ENCODE measurements at places on chromosomes 11 and 22.
A peak's percentile ranks its signal among the peaks of the same experiment; 100 is the strongest.

- DNase-seq: no peak
These were observed 10.3 kb downstream of the PARVG start for GRCh38 chr22:44191036-44191454.

DNA sequence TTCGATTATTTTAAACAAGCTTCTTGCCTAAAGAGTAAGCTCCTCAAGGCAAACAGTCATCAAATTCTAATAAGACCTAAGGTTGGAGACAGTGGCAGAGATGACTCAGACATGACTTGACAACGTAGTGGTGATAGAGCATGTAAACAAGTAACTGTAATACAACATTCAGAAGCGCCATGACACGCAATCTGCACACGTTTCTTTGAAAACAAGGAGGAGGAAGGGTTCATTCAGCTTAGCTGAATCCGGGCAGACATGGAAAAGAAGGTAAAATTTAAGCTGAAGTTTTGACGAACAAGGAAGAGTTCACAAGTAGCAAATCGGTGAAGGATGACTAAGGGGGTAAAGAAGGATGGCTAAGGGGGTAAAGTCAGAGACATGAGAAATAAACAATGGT is 152.4 kb upstream of the ZC3H12C start:
- DNase-seq: no peak

- no peak for DNase-seq
These were observed 633.7 kb downstream of the TBC1D22A start for GRCh38 chr22:47396105-47396504.

DNA sequence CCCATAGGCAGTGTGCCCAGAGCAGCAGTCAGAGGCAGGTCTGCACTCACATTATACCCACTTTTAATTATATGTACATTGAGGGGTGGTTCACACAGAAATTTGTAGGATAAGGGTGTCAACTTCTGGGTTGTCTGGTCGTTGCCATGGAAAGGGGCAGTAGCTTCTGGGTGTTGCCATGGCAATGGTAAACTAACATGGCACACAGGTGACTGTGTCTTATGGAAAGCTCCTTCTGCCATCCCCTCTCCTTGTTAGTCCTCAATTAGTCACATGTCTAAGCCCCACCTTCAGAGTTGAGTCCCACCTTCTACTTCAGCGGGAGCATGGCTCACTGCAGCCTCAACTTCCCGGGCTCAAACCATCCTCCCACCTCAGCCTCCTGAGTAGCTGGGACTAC is 56.3 kb upstream of the ATXN10 start:
- DNase-seq: no peak

GRCh38 chr11:72079819-72080325 is 470 bp downstream of the NUMA1 start:
- no peak for DNase-seq

DNA sequence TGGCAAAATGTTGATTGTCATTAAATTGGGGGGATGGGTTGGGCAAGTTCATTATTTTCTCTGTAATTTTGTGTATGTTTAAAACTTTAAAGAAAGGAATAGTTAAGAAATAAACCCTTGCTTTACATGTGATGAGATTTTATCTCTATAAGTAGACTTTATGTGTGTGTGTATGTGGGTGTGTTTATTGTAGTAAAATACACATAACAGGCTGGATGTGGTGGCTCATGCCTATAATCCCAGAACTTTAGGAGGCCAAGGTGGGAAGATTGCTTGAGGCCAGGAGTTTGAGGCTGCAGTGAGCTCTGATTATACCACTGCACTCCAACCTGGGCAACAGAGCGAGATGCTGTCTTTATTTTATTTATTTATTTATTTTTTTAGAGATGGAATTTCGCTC is 83.2 kb downstream of the KIAA1671 start:
- no peak for DNase-seq

DNA sequence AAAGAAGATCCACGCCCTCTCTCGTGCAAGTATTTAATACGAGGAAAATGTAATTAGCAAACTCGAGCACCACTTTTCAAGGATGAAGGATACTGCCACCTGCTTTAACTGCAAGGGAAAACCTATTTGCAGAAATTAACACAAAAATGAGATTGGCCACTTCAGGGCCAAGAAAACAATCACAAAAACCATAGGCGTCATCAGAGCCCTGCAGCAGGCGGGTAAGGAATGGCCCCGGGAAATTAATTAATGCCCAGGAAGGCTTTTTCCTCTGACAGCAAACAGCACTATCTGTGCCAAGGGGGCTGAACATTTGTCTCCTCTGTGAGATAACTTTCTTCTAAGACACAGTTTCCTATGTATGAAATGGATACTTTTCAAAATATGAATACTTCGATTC is 255.7 kb downstream of the CTTN start:
- DNase-seq: no peak

- no peak for DNase-seq
These were observed 134.2 kb downstream of the RBFOX2 start for GRCh38 chr22:35894464-35894878.

GRCh38 chr22:31943978-31944699 is at the start of gene YWHAH:
Gene YWHAH, plus strand, starts transcription at chr22:31944535. Its CDS starts 199 bp downstream, at chr22:31944734.
- peak; percentile 92 for DNase-seq

DNA sequence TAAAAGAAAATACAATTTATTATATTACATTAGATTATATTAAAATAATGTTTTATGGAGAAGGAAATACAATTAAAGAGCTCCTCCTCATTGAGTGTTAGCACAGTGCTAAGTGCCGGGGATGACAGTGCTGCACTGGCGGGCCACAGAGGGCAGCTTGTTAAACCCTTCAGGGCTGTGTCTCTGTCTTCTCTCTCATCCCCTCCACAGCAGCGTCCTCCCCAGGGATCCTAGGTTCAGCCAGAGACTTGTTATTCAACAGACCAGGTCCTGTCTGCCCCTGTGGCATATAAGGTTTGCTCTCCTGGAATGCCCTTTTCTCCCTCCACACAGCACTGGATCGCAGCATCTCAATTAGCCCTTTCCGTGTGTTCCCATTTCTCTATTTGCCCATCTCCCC is 14.2 kb downstream of the THYN1 start:
- no peak for DNase-seq

GRCh38 chr11:120055646-120056045 is 82.3 kb downstream of the TRIM29 start:
- DNase-seq: no peak

- no peak for DNase-seq
These were observed 1.5 kb downstream of the ZNRF3 start for GRCh38 chr22:28884747-28885350.

DNA sequence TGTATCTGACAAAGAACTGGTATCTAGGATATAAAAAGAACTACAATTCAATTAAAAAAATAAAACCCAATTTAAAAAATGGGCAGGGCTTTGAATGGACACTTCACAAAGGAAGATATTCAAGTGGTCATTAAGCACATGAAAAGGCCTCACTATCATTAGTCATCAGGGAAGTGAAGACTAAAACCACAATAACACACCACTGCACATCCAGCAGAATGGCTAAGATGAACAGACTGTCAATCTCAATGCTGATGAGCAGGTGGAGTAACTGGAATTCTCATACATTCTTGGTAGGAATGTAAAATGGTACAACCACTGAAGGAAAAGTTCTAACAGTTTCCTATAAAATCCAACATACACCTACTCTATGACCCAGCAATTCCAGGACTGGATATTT is 8.9 kb downstream of the HPS4 start:
- no peak for DNase-seq

DNA sequence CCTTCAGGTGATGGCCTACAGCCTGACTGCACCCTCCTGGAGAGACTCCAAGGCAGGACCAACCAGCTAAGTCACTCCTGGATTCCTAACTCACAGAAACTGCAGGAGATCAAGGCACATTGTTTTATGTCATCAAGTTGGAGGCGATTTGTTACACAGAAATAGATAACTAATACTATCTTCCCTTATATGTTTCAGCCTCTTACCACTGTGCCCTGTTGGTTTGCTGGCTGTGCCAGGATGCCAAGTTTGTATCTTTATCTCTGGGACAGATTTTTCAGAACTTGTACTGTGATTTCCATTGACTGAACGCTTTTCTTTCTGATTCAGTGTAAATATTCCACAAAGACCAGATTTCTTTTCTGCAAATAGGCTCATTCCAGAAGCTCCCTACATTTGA is 76.2 kb upstream of the OPCML start:
- no peak for DNase-seq

- no peak for DNase-seq
These were observed 946.0 kb downstream of the FAM181B start for GRCh38 chr11:81787584-81788049.

DNA sequence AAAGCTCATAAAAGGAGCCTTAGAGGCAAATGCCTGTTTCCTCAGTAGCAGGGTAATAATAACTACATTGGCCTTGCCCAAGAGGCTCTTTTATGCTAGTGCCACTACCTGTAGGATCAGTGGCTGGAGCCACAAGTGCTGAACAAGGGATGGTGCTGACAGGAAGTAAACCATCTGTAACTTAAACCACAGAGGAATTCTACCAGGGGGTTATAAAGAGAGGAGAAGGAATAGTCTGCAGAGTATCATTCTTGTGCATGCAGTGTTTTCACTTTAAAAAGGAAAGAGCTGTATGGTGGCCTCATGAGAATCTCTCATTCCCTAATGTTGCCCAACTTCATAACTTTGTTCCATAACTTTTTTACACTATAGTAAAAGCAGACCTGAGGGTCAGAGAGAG is 168.1 kb downstream of the DBX1 start:
- no peak for DNase-seq

- no peak for DNase-seq
These were observed 27.1 kb downstream of the NECTIN1 start for GRCh38 chr11:119701591-119702549.

DNA sequence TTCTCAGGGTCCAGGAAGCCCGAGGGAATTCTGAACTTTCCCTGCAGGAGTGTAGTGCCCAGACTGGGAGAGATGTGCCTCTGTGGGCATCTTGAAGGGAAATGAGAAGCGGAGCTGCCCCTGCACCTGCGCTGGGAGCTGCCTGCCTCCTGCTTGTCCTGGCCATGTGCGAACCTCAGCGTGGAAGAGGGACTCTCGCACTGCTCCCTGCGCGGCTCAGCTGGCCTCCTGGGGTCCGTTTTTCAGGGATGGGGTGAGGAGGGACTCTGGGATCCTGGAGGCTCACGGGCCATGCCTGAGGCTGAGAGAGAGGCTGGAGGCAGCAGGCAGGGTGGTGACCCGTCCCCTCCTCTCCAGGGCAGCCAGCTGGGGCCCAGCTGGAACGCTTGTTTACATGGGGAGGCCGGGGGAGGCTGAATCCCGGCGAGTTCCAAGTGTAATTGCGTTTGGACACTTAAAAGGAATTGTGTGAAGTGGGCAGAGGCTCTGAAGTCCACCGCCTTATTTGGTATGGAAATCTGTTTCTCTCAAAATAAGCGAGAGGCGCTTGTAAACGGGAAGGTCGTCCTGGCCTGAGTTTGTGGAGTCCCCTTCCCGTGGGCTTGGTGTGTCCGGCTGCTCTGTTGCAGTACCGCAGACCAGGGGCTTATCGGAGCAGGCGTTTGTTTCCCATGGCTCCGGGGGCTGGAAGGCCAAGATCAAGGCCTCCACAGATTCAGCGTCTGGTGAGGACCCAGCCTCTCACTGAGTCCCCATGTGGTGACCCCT is 1.2 kb upstream of the MRGPRF start:
- DNase-seq: no peak

DNA sequence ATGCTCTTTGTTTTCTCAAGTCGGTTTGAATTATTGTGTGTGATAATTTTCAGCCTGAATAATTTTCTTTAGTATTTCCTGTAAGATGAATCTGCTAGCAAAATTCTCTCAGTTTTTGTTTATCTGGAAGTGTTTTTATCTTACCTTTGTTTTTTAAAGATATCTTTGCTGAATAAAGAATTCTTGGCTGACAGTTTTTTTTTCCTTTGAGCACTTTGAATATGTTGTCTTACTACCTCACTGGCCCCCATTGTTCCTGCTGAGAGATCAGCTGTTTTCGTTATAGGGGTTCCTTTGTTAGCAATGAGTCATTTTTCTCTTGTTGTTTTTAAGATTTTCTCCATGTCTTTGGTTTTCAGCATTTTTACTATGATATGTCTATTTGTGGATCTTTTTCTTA is 63.0 kb downstream of the HORMAD2 start:
- DNase-seq: no peak

- no peak for DNase-seq
These were observed 16.0 kb downstream of the OOSP3 start for GRCh38 chr11:59894616-59895015.

- DNase-seq: no peak
These were observed 7.0 kb downstream of the RIN1 start for GRCh38 chr11:66329165-66329673.

DNA sequence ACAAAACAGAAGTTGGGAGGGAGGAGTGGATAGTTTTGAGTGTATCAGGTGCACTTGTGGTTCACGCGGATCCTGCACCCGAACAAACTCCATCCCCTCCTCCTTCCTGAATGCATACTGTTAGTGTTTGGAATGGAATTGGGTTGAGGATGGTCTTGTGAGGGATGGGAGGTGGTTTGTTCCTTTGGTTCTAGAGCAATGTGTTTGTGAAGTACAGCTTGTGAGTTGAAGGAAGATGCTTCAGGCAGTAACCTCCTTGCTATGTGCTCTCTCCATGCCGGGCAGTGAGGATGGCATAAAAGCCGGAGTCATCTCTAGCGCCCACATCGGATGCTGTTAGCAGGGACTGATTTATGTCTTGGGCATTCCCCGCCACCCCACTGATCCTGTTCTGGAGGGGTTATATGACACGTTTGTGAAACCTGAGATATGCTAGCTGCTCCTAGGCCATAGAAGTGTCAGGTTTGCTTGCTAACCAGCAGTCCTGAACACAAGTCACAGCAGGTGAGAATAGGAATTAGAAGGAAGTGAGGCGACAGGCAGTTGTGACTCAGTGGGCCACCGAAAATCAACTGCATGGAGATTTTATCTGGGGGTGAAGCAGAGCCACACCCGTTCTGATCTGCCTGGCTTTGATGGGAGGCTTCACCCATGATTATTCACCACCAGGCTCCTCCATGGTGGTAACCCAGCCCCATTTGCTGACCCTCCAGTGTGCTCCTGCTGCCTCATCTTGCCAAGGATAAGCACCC is 2.2 kb downstream of the BCR start:
- peak; percentile 85 for DNase-seq

- DNase-seq: no peak
These were observed 61.3 kb downstream of the MN1 start for GRCh38 chr22:27740202-27740748.

GRCh38 chr22:49934160-49934890 is 15.9 kb downstream of the CRELD2 start:
- no peak for DNase-seq

DNA sequence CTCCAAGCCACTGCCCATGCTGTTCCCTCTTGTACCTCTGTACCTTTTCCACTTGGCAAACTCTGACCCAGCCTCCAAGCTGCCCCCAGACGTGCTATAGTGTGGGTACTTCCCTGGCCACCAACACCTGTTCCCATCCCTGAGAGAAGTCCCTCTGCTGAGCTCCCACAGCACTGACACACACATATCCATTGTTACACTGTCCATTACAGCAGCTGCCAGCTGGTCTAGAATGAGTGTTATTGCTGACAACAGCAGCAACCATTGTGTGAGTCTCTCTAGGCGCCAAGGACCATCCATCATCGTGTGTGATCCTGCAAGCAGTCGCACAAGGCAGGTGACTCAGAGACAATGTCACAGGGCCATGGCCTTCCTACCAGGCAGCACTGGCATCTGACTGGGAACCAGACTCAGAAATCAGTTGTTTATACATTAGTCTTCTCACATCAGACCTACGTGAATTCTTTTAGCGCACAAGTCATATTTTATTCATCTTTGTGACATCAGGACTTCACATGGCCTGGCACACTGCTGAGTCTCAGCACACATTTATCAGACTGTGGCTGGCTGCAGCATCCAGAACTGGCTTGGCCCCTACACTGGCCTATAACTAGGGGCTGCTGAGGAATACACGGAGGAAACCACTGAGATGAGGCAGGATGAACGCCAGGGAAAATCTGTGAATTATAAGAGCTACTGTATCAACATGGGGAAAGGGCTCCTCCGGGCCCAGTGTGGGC is 56.4 kb downstream of the SGSM3 start:
- DNase-seq: peak; percentile 95

Data from DMS153 (cell line).